ENCODE measurements at places on chromosomes 4 and X.

GRCh38 chr4:16532240-16532970, 306.1 kb upstream of the TAPT1 start:
- DNase-seq: peak; percentile 85

GRCh38 chrX:15750611-15751154, 12.6 kb downstream of the CA5B start:
- DNase-seq: no peak

DNA sequence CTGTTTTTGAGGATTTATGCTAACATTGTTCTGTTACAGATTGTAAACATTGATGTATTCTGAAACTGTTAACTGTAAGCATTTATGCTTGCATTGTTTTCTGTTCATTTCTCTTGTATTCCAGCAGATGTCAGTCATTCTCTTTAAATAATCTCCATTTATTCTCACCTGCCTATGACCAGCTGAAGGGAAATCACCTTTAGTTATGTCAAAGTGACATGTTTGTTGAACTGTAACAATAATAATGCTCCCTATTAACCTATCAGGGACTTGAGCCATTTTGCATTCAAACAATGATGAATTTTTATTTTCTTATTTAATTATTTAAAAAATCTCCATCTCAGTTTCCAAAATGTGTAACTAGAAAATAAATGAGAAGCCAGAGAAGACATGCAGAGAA, 58.0 kb downstream of the SPCS3 start:
- DNase-seq: no peak

DNA sequence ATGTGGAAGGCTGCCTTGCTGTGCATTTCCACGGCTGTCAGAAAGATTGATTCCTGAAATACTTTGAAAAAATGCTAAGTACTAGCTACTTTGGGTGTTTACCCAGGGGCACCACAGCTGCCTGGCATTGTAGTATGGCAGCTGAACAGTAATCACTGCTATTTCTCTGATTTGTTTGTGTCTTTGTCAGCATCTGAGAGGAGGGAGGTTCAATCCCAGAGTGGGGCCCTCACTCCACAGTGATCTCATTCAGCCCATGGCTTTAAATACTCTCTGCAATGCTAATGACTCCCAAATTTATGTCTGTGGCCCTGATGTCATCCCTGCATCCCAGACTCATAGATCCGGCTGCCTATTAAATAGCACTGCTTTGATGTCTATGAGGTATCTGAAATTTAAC, 575.3 kb upstream of the MAGEB2 start:
- DNase-seq: no peak

DNA sequence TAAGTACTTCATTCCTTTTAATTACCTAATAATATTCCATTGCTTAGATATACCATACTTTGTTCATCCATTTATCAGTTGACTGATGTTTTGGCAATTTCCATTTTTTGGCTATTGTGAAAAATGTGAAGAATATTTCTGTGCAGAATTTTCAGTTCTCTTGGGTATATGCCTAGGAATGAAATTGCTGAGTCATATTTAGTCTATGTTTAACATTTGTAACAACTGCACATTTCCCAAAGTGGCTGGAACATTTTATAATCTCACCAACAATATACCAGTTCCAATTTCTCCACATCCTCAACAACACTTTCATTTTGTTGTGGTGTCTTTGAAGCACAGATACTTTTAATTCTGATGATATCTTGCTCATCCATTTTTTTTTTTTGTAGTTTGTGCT, 215.5 kb downstream of the PDGFC start:
- no peak for DNase-seq

GRCh38 chrX:123822965-123823364, 36.9 kb upstream of the XIAP start:
- no peak for DNase-seq
